Stimulated activated CD8-positive, alpha-beta memory T cell treated with anti-CD3 and anti-CD28 coated beads, Interleukin-7, amount 100 ng/mL, for 4 hours (primary cell): ENCODE measurements at places on chromosomes 3 and 15.

- DNase-seq: no peak
Measured at GRCh38 chr3:24522146-24522579, 27.5 kb upstream of the THRB start.

DNA sequence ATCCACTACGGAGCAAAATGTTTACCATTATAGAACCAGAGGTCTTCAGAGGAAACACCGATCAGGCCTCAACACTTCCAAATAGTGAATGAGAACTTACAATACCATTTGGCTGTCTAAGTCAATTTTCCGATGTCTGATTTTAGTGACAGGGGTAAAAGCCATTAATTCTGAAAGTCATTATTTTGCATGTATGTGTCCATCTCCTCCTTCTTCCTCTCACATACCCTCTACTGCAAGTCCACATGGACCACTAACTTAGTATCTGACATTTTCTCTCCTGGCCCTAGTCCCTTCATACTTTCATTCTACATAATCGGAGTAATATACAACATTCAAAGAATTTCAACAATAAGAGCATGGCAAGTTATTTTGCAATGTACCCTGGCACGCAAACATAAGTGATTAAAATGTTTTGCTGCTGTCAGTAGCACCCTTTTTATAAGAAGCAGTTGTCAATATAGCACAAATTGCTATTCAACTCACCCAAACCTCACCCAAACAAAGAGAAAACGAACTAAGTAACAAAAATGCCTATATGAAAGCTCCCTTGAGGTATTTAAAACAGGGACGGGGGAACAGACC is 1.9 kb downstream of the TOP2B start:
- DNase-seq: no peak

GRCh38 chr15:100193277-100193860 is 148.4 kb downstream of the ADAMTS17 start:
- no peak for DNase-seq

DNA sequence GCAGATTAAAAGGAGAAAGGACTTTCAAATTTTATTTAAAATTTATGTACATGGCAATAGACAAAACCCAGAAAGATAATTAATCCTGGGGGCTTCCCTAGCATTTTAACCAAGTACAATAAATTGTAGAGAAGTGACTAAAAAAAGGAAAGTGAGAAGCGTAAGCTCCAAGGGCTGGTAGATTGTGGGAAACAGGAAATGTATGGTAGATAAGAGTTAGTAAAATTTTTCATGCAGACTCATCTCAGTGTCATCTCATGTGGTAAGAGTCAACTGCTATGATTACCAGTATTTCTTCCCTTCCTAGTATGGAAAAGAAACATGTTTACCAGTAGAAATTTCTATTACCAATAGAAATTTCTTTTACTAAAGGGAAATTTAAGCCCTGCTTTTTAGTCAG is 464.3 kb upstream of the AGTR1 start:
- DNase-seq: no peak

DNA sequence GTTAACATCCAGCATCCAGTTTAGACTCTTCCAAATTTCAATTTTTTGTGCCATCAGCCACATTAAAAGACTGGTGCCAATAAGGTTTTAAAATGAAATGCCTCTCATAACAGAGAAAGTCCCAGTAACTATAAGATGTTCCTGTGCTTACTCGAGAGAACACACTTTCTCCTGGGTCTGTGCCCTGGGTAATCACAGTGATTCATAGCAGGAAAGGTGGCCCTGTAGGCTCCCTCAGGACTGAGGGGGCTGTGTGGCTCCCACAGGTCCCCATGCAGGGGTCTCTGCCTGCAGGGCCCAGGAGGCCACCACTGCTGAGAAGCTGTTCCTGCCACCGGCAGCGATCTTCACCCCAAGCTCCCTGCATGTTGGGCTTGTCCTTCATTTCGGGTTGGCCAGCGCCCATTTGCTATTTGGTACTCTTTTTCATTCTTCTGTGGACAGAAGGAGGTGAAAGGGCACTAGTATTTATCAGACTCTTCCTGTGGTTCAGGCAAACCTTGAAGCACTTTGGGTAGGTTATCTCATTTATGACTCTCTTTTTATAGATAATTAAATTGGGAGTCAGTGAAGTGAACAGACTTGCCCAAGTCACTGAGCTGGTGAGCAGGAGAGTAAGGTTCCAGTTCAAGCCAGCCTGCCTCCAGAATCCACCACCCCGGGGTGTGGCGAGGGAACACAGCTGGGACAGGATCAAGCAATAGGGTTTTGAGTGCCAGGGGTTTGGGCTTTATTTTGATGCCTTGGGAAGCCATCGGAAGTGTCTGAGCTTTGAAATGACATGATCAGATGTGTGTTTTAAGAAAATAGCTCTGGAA is 44.2 kb upstream of the PLXNA1 start:
- no peak for DNase-seq

DNA sequence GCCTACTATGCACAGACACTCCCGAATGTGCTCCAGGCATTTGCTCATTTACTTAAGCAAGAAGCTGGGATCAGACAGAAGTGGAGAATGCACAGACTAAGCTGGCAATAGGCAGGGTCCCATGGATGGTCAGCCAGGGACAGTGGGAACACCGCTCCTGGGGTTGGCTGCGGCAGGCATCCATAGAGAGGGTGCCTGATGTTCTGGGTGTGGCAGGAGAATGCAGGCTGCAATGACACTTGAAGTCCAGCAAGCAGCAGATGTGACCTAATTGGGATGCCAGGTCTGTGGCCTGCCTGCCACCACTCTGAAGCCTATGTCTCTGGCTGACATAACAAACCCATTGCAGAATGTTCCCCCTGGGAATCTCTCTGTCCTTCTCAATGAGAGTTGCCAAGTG is 40.2 kb upstream of the SLC6A11 start:
- DNase-seq: no peak

- no peak for DNase-seq
Measured at GRCh38 chr3:42256135-42256819, 9.7 kb downstream of the CCK start.

- no peak for DNase-seq
Measured at GRCh38 chr15:69798481-69799250, 299.1 kb downstream of the TLE3 start.

- DNase-seq: no peak
Measured at GRCh38 chr3:175103298-175103697, 244.2 kb downstream of the NAALADL2 start.

- DNase-seq: no peak
Measured at GRCh38 chr3:104612218-104612617, 754.5 kb upstream of the ALCAM start.

DNA sequence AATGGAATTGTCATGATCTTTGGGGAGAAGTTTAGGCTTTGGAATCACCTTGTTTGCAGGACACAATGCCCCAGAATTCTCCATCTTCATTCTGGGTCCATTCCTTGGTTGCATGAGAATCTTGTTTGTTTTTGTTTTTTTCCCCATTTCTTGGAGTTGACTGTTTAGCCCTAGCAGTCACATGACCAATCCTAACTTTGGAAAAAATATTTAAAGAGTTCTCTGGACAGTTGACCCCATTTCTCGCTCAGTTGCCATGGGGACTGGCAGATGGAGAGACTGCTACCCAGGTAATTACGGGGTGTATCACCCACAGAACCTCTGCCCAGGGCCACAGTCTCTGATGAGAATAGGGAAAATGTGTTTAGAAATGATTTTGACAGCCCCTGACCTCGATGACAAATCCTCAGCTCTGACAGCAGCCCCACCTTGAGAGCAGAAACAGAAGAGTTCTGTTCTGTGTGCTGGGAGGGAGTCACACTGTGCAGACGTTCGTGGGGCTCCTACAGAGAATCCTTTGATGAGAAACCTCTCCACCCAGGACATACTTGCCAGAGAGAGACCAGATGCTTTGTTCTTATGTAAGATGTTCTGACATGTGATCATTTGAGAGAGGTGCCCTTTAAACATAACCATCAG is 57.7 kb downstream of the IL16 start:
- no peak for DNase-seq

- no peak for DNase-seq
Measured at GRCh38 chr15:60390231-60390630, 7.6 kb downstream of the ANXA2 start.

DNA sequence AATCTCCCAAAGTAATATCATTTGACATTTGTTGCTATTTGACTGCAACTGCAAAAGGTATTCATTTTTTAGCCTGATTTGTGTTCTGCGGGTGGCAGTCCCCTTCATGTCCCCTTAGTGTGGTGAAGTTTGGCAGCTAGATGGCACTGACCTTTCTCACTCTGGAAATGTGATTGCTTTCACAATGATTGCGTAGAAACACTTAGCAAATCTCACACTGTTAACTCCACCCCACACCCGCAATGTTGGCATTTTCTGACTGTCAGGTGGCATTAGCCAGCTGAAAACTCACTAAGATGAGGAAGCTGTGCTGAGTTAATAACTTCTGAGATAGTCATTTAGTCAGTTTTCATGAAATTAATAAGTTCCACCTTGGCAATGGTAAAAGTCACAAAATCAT is 76.9 kb downstream of the TRIM69 start:
- DNase-seq: no peak

DNA sequence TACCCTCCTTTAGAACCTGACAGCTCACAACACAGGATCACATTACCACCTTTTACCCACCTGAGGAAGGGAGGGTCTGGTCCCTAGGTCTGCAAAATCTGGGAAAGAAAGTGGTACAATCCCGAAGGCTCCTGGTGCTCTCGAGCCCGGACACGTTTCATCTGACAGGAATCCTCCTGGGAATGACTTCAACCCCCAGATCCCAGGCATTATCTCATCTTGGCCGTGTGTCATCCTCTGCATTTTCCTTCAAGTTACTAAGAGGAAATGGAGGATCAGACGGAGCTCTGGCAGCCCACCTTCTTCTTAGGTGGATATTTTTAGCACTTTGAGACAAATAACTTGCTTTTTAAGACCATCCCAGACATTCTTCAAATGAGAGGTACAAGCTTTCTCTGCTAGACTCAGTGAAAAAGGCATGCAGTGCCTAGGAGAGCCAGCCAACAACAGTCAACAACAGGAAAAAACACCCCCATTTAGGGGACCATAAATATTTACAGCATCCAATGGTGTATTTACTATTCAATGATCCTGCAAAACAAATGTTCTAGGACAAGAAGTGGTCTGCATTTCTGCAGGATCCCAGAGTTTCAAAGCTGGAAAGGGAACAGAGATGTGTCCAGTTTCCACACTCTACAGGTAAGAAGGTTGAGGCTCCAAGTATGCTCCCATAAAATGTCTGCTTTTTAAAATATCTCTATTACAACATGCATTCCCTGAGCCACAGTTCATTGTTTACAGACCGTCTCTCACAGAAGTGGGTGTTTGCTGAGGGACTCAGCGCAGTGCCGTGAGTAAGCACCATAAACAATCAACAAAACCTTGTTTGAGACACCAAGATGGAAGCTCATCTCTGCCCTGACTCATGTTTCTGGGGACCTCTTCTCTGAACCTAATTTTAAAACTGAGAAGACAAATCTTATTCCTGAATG is 38.3 kb upstream of the ARHGEF3 start:
- no peak for DNase-seq

DNA sequence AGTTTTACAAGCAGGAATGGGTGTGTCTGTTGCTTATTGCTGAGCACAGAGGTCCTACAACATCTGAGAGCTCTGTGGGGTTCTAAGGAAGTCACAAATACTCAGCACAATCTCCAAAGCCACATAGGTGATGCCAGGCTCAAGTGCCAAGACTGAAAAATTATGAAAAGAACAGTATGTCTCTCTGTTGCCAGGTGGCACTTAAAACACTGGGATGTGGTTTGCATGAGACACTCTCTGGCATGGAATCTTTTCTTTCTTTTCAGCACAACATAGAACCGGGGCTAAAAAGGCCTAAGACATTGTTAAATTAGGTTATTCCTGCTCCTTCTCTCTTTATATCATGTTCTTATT is 127.3 kb upstream of the PRICKLE2 start:
- no peak for DNase-seq

DNA sequence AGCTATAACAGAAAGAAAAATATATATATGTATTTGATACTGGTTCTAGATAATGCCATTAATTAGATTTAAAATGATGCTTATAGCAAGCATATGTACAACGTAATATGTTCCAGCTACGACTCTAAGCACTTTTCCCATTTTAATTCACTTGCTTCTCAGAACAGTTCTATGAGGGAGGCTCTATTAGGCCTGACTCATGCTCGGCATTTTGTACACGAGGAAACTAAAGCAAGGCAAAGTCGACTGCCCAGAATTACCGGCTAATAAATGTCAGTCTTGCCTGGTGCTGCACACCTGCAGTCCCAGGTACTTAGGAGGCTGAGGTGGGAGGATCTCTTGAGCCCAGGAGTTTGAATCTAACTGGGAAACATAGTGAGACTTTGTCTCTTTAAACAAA is 106.0 kb downstream of the PTPRG start:
- no peak for DNase-seq

- DNase-seq: no peak
Measured at GRCh38 chr3:159841766-159842165, 146.9 kb upstream of the IL12A start.

- DNase-seq: no peak
Measured at GRCh38 chr3:45711931-45712330, 22.7 kb downstream of the SACM1L start.

DNA sequence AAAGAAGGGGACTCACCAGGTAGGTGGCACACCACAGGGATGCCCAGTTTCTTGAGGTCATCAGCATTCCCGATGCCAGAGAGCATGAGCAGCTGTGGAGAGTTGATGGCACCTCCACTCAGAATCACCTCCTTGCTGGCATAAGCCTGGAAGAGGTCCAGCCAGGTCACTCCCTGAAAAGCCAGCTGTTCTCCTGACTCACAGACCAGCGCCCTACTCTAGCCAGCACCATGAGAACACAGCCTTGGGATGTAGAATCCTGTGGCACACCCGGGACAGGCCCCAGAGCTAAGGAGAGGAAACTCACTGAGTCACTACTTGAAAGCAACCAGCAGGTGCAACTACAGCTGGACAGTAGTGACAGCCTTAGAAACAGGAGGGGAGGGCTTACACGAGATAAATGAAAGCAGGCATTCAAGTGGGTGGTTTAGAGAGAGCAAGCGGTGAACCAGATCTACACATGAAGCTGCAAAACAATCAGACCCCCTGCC is 24.5 kb downstream of the CHDH start:
- DNase-seq: no peak

DNA sequence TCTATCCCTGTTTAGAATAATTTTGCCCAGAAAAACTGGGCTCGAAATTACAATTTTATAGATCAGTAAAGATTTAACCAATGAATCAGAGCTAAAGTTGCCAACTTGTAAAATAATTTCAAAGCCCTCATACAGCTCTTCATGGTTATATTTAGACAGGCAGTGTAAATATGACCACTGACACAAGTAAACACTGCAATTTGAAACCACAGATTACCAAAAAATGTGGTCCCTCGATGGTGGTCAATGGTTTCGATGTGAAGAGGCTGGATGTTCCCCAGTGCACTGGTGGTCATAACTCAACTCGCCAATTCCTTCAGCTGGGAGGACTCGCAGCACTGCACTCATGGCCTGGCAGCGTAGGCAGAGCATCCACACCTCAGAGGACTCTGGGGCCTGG is 28.6 kb downstream of the LRTM1 start:
- no peak for DNase-seq

GRCh38 chr15:66008940-66009562 is 139.8 kb downstream of the RAB11A start:
- DNase-seq: no peak
